ENCODE measurements at places on chromosomes 5 and 9. TPM values are rescaled to one million over a fixed set of nuclear protein-coding genes. Genes with fewer than 3 reads are reported as not detected.

The N4BP3 gene
- 2.3 TPM for total RNA-seq

The PCDHB12 gene
- not detected for total RNA-seq

The TAF11L5 gene
- not detected for total RNA-seq

The GPR150 gene
- not detected for total RNA-seq

The SLC6A18 gene
- total RNA-seq: not detected

The HMGXB3 gene
- 38.2 TPM for total RNA-seq

All from MG63 (cell line).